ENCODE measurements at places on chromosomes 2 and 18. TPM values are rescaled to one million over a fixed set of nuclear protein-coding genes. Genes with fewer than 3 reads are reported as not detected.

DNA sequence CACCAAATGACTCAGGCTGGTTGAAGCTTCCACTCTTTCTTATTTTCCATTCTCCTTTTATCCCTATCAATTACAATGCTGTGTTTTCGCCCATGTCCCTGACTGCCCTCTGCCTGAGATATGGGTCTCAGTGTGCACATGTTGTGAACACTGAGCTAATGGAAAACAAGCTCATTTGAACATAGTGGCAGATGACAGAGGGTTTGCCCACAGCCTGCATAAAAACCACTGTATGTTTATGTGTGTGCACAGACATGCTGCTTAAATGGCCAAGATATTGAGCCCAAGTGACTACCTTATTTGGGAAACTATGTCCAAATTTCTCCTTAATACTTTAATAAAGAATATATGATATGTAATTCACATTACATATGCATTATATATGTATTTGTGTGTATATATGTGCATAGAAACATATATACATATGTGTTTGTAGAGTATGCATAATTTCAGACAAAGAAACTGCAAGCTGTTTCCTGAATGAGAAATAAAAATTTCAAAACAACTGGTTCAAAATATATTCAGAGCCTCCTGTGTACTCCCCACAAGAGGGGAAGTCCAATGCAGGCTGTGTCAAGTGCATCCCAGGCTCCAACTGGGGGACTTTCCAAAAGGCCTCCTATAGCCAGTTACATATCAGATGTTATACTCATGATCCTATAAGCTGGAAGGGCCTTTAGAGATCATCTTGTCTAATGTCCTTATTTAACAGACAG is 92.7 kb upstream of the CD302 start:
- DNase-seq: no peak

DNA sequence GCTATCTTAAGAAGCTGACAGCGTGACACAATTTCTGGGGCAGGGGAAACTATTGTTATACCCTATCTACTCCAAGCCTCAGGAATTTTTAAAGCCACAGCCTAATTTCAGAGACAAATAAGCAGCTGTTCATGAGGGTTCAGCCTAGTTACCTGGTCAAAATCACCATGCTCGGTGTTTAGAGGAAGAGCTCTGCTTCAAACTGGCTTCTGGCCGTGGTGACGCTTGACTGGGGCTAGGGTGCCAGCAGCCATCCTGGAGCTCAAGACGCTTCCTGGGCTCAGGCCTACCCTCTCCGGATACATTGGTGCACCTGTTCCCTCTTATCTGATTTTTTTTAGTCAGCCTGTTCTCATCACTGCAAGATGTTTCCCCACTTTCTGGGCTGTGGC is 41.7 kb downstream of the FRZB start:
- no peak for DNase-seq

DNA sequence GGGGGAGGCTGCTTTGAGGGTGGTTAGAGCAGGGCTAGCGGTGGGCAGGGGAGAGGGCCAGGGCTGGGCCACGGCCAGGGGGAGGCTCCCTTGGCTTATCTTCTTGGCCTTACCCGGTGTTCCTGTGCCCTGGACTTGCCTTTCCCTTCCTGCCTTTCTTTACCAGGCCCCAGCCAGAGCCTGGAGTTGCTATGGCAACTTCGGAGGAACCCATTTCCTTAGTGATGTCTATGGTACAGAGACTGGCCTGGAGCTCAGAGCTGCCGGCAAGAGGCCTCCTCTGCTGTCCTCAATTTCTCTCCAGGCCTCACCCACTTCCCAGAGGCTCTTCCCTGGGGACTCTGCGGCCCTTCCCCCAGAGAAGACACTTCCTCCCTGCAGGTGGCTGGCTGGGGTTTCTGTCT is 11.5 kb downstream of the SPEG start:
- DNase-seq: peak; percentile 47

DNA sequence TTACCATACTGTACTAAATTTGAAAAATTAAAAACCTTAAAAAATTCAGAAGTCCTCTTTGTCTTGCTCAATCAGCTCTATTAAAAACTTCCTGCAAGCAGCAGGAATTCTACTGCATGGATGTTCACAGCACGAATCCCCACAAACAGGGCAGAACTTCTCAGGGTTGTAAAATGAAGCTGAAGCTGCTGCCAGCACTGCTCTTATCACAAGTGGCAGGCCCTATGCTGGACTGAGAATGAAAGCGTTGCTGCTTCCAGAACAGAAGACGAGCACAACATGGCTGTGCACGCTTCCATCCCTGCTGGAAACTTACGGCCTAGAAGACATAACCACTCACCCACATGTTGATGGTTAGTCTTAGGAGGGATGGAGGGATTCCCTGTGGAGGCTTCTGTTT is 134.0 kb downstream of the RAB3GAP1 start:
- no peak for DNase-seq

The ALPG gene
- not detected for total RNA-seq

DNA sequence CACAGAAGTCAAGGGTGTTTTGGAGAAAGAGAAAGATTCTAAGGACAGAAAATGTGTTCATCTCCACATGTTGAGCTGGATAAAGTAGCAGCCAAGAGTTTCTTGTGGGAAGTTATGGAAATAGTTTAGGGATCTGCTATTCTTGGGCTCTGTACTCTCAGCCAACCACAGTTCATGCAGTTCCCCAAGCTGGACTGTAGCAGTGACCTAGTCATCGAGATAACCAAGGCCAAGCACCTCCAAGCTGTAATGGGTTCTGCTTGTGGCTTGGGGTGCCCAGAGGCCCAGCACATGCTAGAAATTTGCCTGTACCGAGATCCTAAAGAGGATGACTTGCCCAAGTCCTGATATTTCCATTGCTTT is 91.9 kb upstream of the RASGRP3 start:
- no peak for DNase-seq

The MDH1B gene
- under 0.01 TPM for total RNA-seq
